ENCODE measurements at places on chromosomes 6 and 20.

GRCh38 chr20:51139891-51140290 lies 117.0 kb upstream of the KCNG1 start:
- no peak for DNase-seq

GRCh38 chr6:118739696-118740353 lies 88.4 kb upstream of the CEP85L start:
- no peak for DNase-seq

GRCh38 chr6:43819958-43820357 lies 49.9 kb downstream of the VEGFA start:
- DNase-seq = no peak

- no peak for DNase-seq
These were observed 41.9 kb downstream of the TRAM2 start for GRCh38 chr6:52534966-52535390.

GRCh38 chr6:1708122-1708521 lies 98.4 kb downstream of the FOXC1 start:
- no peak for DNase-seq

GRCh38 chr6:15276036-15276985 lies 30.4 kb downstream of the JARID2 start:
- no peak for DNase-seq

DNA sequence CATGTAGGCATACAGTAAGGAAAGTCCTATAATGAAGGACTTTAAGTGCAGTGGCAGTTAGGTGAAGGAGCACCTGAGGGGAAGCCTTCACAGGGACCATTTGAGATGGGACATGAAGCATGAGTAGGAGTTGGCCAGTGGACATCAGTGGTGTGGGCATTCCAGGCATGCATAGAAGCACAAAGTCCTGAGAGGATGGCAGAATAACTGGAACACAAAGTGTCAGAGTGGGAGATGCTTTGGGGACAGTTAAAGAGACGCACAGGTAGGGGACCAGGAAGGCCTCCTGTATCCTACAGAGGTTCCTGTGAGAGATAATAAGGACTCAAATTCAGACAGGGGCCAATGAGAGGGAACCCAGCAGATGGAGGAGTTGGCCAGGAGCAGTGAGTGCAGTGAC lies 26.4 kb upstream of the EFHC1 start:
- DNase-seq = no peak

DNA sequence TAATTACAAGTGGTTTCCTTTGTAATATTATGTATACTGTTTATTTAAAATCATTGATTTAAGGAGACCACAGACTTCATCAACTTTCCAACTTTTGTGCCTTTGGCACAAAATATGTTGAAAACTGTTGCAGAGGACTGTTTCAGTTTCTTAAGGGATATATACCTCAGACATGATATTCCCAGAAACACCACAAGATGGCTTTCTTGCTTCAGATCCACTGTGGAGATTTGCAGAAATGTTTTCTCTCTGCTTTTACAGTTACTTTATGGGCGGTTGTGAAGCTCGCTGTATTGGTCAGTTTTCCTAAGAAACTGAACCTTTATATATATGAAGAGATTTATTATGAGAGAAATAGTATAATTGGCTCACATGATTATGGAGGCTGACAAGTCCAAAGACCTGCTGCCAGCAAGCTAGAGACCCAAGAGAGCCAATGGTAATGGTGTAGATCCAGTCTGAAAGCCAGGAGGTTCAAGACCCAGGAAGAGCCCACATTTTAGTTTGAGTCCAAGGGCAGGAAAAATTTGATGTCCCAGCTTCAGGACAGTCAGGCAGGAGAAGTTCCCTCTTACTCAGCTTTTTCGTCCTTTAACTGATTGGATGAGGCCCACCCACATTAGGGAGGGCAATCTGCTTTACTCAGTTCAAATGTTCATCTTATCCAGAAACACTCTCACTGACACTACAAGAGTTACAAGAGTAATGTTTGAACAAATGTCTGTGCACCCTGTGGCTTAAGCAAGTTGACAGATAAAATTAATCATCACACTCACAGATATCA lies 12.8 kb downstream of the ME1 start:
- DNase-seq = no peak

DNA sequence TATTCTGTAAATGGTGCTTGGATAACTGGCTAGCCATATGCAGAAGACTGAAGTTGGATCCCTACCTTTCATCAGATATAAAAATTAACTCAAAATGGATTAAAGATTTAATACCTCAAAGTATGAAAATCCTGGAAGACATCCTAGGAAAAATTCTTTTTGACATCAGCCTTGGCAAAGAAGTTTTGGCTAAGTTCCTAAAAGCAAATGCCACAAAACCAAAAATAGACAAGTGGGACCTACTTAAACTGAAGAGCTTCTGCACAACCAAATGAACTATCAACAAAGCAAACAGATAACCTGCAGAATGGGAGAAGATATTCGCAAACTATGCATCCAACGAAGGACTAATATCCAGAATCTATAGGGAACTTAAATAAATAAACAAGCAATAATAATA lies 60.3 kb upstream of the RIPPLY2 start:
- DNase-seq = no peak

DNA sequence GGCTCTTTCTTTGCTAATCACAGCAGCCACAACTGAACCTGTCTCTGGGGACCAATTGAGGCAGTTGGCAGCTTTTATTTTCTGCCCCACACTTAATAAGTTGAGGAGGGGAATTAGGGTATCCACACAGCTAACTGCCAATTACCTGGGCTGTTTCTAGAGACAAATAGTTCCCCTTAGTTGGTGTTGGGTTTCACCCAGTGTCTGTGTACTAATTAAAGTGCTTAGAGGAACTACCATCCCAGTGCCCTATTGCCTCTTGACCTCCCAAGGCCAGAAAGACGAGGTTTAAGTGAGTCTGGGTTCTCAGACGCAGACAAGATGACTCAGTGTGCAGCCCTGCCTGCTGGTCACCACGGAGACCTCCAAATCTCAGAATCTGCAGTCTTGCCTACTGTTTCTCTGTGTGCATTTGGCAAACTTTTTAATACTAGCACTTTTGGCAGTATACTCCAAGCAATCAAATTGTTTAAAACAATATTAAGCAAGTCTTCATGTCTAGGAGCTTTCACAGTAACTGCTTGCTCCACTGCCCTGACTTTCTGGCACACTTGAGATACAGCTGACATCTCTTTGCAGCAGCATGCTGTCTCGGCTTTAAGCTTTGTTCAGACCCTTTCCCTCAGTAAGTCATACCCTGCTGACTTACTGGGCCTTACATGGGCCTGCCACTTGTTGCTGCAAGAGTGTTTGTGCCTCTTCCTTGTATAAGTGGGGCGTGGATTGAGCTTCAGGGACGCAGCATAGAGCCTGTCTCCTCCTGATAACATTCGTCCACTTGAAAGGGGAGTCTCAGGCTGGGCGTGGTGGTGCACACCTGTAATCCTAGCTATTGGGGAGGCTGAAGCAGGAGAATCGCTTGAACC lies 31.9 kb downstream of the STK35 start:
- no peak for DNase-seq

DNA sequence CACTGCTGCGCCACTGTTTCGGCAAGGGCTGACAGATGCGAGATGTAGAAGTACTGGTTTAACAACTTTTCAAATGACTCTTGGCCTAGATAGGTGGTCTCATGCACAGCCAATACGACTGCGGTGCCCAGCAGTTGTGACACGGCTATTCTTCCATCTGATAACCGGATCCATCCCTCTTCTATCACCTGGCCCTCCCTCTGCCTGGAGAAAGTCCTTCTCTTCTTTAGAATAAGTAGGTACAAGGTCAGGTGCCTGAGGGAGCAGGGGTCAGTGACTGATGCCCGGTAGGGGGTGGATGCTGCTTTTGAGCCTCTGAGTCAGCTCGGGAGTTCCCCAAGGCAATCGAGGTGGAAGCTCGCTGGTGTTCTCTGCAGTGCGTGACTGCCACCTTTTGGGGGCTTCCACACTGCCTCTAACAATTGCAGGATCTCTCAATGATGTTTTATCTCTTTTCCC lies 166.8 kb upstream of the GRIK2 start:
- no peak for DNase-seq

DNA sequence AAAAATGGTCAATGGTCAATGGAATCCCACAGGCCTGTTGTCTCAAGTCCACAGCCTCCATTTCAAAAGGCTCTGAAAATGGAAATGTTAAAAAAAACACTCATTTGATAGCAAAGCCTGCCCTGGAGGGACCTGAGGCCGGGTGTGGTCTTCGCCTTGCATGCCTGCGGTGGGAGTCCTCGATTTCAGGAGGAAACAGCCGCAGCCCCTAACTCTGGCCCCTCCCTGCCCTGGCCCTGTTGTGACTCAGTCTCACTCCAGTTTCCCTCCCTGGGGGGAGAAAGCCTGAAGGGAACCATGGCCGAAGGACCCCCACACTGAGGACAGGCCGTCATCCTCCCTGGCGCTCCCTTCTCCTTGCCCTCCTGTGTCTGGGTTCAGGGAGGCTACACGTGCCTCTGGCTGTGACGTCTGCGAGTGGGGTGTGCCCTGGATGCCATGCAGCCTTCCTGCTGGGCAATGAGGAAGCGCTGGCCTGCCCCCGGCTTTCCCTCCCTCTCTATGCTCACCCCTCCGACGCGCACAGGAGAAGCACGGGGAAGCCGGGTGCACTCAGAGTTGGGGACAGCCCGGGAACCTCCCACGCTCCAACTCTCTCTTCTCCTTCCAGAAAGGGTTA lies 9.2 kb downstream of the BHLHE23 start:
- DNase-seq = no peak

DNA sequence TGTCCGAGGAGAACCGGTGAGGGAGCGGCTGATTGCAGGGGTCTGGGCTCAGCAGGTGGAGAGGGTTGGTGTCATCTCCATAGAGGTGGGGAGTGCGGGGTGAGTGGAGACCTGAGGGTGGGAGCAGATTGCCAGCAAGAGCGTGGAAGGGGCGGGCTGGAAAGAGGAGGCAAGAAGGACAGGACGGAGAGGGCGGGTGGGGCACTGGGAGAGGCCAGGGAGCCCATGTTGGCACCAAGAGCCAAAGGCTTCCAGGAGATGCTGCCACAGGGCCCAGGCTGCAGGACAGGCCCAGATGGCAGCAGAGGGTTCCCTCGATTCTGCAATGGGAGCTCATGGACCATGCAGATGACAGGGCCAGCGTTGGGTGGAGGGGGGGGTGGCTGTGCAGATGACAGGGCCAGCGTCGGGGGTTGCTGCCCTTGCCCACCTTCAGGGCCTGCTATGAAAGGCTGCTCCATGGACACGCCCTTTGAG lies 105.4 kb downstream of the TMEM242 start:
- DNase-seq = no peak

GRCh38 chr20:61599061-61599531 lies 347.0 kb downstream of the CDH4 start:
- DNase-seq = no peak

DNA sequence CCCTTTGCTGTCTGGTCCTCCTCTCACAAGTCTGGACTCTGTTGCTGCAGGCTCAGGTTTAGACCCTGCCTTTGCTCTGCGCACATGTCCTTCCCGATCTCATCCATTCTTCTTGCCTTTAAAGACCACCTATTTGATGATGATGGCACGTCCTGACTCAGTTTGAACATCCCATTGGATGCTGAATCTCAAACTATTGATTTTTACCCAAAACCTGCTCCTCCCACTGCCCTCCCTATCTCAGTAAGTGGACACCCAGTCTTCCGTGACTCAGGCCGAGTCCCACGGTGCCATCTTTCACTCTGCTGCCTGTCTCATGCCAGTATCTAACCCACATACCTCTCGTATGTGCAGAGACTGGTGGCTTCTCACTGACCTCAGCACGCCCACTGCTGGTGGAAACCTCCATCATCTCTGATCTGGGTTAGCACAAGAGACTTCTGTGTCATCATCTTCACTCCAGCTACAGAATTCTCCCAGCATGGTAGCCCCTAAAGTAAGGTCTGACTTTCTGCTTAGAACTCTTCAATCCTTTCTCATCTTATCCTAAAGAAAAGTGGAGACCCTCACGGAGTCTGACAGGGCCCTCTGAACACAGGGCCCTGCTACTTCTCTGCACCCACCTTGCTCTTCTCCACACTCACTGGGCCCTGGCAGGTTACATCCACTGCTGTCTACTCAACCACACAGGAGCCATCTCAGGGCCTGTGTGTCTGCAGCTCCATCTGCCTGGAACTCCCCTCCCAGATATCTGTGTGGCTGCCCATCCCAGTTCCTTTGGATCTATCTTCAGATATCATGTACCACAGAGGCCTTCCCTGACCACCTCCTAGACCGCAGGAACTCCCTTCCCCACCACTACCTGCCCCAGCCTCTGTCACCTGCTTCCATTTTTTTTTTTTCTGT lies 387.1 kb upstream of the AGPAT4 start:
- DNase-seq = no peak

- DNase-seq = peak; percentile 23
These were observed 458 bp upstream of the ARMC12 start for GRCh38 chr6:35736253-35736894.

GRCh38 chr6:109946979-109947378 lies 31.1 kb upstream of the GPR6 start:
- no peak for DNase-seq

DNA sequence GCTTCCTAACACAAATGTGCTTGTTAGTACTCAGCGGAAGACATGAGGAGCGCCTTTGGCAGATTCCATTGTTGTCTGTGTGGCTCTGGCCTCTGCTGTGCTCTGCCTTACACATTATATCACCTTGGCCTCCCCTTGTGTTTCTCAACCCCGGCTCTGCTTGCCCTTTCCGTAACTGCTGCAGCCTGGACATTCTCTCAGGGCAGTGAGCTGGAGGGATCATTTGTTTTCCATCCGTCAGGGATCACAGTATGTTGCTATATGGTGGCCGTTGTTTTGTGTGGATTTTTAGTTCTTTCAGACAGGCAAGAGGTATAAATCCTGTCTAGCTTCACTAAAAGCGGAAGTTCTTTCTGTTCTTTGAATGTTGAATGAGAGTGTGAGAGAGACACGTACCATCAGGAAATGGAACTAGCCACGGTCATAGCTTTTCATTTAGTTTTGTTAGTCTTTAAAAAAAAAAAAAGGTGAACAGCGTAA lies 175.1 kb downstream of the JARID2 start:
- no peak for DNase-seq

DNA sequence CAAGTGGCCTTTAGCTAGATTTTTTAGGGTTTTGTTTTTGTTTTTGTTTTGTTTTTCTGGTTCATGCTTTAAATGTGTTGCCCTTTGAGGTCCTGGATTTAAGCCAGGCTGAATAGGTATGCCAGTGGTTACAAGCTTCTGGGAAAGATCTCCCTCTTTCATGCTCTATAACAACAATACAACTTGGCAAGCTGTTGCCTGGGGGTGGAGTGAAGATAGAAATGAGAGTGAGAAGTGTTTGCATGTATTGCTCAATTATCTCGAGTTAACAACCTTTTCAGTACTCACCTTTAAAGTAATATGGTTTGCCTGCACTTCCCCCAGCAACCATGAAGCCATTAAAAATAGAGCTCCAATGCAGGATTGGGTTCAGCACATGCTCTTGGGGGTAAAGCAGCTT lies 19.2 kb upstream of the HAO1 start:
- DNase-seq = no peak

DNA sequence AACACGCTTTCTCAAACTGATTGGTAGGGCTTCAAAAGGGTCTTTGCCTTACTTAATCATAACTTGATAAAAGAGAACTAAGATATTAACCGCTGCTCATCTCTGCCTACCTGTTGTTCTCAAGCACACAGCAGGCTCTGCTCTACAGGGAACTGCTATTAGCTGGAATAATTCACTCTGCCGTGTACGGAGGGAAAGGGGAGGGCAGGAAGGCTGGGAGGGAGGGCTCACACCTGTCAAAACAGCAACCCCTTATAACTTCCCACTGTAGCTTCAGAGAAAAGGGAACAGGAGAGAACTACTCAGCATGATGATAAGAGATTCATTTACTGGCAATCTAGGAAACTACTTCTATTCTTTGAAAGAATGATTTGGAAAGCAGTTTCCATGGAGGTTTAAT lies 75.1 kb downstream of the ZMYND8 start:
- DNase-seq = no peak

Measured in NCI-H187 (cell line).